ENCODE measurements at places on chromosomes 6 and 20.

DNA sequence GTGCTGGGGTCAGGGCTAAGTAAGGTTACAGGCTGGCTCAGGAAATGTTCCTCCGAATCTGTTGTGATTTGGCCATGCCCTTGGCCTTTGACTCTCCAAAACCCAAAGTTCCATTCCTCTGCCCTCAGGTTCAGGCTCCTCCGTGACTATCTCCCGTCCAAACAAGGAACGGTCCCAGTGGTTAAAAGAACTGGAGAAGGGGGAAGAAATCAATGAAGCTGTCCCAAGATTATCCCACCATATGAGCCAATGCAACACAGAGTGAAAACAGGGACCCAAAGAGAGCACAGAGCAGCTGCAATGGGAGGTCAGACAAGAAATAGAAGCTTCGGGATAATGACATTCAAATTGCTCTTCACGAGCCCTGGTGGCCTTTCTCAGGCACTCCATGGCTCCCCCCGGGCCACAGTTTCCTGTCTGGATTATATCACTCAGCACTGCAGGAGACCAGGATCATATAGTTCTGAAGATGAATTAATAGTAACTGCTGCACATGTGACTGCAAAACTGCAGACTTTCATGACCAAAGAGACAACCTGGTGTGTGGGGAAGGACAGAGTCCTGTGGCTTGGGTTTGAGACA, 211.3 kb downstream of the ZNF217 start:
- no peak for DNase-seq

DNA sequence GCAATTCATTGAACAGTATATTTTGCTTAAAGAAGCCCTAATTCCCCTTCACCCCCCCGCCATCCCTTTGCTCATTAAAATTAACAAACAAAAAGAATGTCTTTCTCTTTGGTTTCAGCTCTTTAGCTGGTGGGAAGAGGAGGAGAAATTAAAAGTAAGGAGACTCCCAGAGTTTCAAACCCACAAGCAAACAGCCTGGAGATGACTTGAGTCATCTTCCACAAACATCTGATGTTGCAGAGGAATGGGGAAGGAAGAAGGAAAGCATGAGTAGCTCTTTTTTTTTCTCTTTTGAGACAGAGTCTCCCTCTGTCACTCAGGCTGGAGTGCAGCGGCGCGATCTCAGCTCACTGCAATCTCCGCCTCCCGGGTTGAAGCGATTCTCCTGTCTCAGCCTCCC, 189.6 kb downstream of the ADAT2 start:
- no peak for DNase-seq

GRCh38 chr20:14991023-14991422, 653.6 kb upstream of the FLRT3 start:
- no peak for DNase-seq

DNA sequence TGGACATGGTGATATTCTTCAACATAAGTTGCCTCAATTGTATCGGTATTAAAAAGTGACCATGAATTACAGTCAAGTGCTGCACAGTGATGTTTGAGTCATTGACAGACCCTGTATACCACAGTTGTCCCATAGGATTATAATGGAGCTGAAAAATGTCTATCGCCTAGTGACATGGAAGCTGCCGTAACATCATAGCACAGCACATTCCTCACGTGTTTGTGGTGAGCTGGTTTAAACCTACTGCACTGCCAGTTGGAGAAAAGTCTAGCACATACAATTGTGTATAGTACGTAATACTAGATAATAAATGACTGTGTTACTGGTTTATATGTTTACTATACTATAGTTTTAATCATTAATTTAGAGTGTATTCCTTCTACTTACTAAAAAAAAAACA, 150.2 kb downstream of the CDH26 start:
- no peak for DNase-seq

GRCh38 chr6:95387845-95388244, 189.5 kb upstream of the MANEA start:
- DNase-seq = no peak

DNA sequence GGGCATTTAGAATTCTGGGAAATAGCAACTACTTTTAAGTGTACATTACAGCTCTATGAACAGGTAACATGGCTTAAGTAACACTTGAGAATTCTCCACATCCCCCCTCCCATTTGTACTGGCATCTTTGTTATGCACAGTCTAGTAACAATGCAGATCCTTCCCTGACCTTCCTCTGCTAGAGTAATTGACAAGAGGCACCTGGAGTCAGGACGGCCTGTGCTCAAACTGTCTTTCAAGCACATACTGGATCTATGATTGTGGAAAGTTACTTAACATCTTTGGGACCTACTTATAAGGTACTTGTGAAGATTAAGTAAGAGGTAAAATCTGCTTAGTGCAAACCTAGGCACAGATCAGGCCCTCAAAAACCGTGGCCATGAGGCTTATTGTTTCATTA, 21.9 kb upstream of the GSTA3 start:
- DNase-seq = no peak

- no peak for DNase-seq
Observed at GRCh38 chr6:125357515-125358256, 55.9 kb upstream of the HDDC2 start.
